ENCODE measurements at places on chromosomes 6 and 20.

DNA sequence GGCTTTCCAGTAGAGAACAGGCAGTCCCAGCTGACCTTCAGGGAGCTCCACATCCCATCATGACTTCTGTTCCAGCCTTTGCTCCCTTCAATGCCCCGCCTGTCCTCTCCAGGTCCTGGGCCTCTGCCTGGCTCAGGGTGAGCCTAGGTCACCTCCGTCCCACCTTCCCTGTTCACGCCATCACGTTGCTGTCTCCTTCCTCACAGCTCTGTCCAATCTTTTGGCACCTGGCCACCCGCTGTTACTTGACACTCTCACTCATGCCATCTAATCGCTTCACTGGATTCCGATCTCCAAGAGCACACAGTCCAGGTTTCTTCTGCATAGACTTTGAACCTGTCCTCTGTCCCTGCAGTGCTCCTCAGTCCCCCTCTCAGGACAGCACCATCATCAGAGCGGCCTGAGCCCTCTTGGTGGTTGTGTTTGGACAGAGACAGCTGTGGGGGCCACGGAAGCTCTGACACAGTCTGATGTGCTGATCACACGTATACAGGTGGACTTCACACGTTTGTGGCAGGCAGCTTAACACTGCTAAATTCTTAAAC is 34.7 kb upstream of the TIAM2 start:
- no peak for DNase-seq

GRCh38 chr6:29709188-29709587 is 14.0 kb upstream of the HLA-F start:
- no peak for DNase-seq

- no peak for DNase-seq
Observed at GRCh38 chr6:24763578-24763977, 11.2 kb upstream of the GMNN start.

GRCh38 chr20:45944151-45944964 is 9.9 kb downstream of the PCIF1 start:
- DNase-seq, result no peak

GRCh38 chr6:1390946-1391799 is 1.8 kb downstream of the FOXF2 start:
- no peak for DNase-seq

DNA sequence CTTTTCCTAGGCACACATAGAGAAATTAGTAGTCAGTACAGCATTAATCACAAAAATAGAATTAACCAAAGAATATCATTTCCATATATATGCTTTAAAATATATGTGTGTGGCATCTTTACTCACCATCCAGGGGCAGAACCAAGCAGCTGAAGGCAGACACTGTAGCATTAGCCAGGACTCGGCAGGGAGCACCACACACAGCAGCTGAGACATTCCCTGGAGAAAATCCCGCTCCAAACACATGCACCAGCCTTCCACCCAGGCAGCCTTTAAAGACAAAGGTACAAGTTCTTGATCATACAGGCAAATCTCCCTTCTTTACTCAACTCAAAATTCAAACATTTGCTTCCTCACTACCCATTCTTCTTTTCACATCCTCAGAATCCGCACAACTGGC is 64.7 kb downstream of the PKHD1 start:
- no peak for DNase-seq

GRCh38 chr20:52469128-52469527 is 277.5 kb upstream of the ZFP64 start:
- no peak for DNase-seq

DNA sequence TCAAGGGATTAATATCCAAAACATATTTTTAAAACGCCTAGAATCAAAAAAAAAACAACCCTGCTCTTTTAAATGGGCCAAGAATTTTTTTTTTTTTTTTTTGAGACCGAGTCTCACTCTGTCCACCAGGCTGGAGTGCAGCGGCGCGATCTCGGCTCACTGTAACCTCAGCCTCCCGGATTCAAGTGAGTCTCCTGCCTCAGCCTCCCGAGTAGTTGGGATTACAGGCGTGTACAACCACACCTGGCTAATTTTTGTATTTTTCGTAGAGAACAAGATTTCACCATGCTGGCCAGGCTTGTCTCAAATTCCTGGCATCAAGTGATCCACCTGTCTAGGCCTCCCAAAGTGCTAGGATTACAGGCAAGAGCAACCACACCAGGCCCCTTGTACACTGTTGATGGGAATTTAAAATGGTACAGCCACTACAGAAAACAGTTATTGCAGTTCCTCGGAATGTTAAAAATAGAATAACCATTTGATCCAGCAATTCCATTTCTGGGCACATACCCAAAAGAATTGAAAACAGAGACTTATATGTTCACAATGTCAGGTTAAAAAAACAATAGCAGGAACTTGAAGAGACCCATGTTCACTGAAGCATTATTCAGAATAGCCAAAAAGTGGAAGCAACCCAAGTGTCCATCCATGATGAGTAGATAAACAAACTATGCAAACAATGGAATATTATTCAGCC is 3.1 kb upstream of the MYL9 start:
- DNase-seq, result no peak
